ENCODE measurements at places on chromosomes 5 and 9. TPM values are rescaled to one million over a fixed set of nuclear protein-coding genes. Genes with fewer than 3 reads are reported as not detected.
A peak's percentile ranks its signal among the peaks of the same experiment; 100 is the strongest.

CLIC3 gene
- 9.4 TPM for polyA plus RNA-seq

DNA sequence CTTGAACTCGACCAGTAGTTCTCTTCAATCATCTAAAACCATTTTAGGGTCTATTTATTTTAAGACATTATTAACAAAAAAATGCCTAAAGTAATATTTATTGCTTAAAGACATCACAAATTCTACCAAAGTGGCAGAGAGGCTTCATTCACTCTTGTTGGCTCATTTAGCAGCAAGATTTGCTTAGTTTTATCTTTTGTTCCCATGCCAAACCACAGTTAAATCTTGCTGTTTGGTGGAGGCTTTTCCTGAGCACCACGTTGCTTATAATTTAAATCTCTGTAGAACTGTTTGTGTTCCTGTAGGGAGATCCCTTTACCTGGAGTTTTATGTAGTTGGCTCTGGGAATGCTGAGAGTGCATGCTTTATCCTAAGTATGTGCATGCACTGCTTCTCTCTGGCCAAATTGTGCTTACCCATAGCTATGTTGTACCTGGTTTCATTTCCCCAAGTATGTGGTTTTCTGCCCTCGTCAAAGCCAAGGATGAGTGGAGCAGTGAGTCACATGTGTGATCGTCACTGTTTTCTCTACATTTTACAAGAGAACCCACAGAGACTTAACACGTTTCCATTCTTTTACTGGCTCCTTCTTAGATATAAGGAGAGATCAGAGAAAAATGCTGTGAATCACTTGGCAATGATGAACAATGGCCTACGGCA is 42.1 kb upstream of the MAST4 start:
- no peaks in the 10 kb centered on the region for H3K36me3 ChIP-seq
- peak; percentile 92 for DNase-seq

DNA sequence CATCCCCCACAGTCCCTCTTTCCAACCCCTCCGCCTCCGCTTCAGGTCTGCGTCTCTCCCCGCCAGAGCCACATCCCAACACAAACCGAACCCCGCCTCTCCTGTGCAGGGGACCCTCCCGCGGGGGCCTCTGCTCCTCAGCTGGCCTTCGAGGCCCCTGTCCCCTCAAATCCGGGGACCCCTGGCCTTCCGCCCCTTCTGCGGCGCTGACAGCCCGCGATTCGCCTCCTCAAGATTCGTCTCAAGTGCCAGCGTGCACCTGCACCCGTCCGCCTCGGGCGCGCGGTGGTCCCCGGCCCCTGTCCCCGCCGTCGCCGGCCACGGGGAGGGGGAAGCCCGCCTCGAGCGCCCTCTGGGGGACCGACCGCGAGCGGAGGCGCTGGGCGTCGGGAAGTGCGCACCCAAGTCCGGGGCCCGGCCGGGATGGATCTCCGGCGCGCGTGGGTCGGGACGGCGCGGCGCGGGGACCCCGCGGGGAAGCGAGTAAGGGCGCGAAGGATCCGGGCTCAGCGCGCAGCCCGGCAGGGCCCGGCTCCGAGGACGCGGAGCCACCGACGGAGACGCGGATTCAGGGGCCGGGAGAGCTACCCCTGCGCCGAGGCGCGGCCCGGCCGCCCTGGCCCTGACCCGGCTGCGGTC is 623 bp downstream of the FLT4 start:
- no peak overlapping the region for H3K4me3 ChIP-seq
- no peaks in the 10 kb centered on the region for H3K4me1 ChIP-seq
- H3K27ac ChIP-seq, result no peak overlapping the region
- DNase-seq, result no peak
- no peaks in the 10 kb centered on the region for H3K36me3 ChIP-seq
- H3K27me3 ChIP-seq, result peaks cover 41% of the 10 kb centered on the region

GRCh38 chr9:114478871-114479270 is 26.4 kb downstream of the WHRN start:
- no peaks in the 10 kb centered on the region for H3K4me1 ChIP-seq
- H3K36me3 ChIP-seq, result no peaks in the 10 kb centered on the region
- no peak overlapping the region for H3K27ac ChIP-seq
- DNase-seq, result no peak
- H3K4me3 ChIP-seq, result no peak overlapping the region
- H3K27me3 ChIP-seq, result peaks cover 8% of the 10 kb centered on the region

All from keratinocyte (primary cell).